ENCODE measurements at places on chromosomes 6 and 20.
A peak's percentile ranks its signal among the peaks of the same experiment; 100 is the strongest.

- no peak for DNase-seq
Measured at GRCh38 chr20:4966826-4967751, 34.2 kb downstream of the SLC23A2 start.

DNA sequence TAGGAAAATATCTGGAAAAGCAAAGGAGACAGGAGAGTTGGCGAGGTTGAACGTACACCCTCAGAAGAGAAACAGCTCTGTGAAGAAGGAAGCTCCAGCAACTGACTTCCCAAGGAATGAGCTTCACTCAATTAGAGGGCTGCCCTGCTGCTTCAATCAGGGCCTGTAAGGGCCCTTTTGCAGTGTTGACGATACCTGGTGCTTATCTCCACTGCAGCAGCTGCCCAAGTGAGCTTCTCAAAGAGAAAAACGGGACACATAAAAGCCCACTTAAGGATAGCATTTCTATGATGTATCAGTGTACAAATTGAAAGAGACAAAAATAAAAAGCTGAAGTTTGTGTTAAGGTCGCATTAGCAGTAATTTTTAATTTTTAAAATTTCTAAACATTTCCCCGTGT is 16.4 kb downstream of the SEC63 start:
- no peak for DNase-seq

DNA sequence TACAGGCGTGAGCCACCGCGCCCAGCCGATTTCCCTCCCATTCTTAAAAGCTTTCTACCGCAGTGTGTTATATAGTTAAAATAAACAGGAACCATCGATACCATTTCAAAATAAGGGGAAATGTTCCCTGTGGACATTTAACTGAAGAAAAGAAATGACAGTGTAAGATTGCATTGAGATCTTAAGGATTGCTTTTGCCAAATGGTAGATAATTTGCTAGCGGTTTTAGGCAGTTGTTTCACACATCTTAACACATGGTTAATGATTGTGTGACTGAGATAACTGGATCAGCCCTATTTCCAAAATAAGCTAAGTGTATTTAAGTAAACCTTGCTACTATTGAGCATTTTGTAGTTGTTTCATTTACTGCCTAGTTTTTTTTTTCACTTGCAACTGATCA is 15.6 kb downstream of the STX16 start:
- DNase-seq, result no peak

- no peak for DNase-seq
Measured at GRCh38 chr6:157647261-157647915, 175.7 kb upstream of the SNX9 start.

DNA sequence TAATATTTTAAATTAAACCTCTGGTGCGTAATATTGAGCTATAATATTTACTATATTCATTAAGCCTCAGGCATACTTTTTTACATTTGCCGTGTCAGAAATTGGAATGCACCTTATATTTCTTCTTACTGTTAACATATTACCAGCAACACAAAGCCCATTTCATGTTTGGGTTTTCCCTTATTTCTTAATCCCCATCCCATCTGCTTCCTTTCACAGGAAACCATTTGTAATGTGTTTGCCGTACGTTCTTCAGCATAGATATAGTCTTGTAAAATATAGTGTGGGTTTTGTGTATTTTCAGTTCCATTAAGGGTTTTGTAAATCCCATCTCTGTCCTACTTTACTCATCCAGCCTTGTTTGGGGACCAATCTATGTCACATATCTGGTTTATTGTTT is 6.5 kb downstream of the EYS start:
- DNase-seq, result no peak

DNA sequence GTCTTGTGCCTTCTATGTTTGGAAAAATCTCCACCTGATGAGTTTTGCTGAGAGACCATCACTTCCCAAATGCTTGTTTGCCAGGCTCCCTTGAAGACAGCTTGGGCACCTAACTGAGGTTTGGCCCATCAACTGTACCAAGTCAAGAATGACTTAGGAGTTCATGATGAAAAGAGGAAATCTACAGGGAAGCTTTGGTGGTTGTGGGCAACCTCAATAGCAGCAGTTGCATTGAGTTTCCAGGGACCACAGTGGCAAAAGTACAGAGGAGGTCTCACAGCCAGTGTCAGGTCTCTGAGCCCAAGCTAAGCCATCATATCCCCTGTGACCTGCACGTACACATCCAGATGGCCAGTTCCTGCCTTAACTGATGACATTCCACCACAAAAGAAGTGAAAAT is 49.7 kb upstream of the PHACTR1 start:
- no peak for DNase-seq

GRCh38 chr20:41318271-41318649 is 729 bp upstream of the ZHX3 start:
- DNase-seq, result no peak

- DNase-seq, result no peak
Measured at GRCh38 chr20:21323640-21324039, 20.5 kb downstream of the XRN2 start.

GRCh38 chr6:34301408-34301807 is 52.6 kb upstream of the SMIM29 start:
- DNase-seq, result no peak

- DNase-seq, result no peak
Measured at GRCh38 chr20:47843886-47844567, 58.7 kb upstream of the SULF2 start.

- no peak for DNase-seq
Measured at GRCh38 chr20:42093542-42094440, 475.6 kb upstream of the CHD6 start.

- DNase-seq, result no peak
Measured at GRCh38 chr6:150349546-150349945, 19.3 kb upstream of the IYD start.

GRCh38 chr6:167797011-167797471 is 29.7 kb upstream of the AFDN start:
- DNase-seq, result no peak

DNA sequence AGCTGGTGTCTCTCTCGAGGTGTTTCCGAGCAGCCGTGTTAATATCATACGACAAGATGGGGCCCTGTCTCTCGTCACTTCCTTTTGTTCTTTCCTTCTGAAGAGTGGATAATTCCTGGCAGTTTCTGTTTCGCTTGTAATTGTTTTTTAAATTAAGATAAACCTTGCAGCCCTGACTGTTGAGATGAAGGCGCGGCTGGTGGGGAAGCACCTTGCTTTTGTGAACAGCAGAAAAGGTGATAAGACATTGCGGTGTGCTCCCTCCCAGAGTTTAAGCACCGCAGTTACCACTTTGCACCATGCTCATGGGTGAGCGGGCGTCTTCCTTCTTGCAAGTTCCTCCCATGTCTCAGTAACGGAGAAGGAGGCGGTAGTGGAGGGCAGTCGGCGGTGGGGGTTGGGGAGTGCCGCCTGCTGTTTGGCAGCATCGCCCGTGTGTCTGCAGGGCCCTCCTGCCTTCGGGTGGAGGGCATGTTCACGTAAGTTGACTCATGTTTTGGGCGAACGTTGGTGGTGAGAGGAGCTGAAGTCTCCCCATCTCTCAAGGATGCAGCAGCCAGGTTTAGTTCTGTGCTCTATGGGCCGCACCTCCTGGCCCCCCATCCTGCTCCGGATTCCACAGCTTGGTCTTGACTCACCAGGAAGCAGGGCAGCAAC is 345.9 kb downstream of the TAF4 start:
- peak; percentile 32 for DNase-seq

DNA sequence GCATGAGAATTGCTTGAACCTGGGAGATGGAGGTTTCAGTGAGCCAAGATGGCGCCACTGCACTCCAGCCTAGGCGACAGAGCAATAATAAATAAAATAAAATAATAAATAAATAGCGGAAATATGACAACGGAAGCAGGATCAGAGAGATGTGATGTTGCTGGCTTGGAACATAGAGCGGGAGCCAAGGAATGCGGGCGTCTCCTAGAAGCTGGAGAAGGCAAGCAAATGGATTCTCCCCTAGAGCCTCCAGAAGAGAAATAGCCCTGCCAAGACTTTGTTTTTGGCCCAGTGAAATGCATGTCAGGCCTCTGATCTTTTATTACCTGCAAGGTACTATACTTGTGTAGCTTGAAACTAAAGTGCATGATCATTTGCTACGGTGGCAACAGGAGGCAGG is 12.4 kb downstream of the KIAA1755 start:
- no peak for DNase-seq

DNA sequence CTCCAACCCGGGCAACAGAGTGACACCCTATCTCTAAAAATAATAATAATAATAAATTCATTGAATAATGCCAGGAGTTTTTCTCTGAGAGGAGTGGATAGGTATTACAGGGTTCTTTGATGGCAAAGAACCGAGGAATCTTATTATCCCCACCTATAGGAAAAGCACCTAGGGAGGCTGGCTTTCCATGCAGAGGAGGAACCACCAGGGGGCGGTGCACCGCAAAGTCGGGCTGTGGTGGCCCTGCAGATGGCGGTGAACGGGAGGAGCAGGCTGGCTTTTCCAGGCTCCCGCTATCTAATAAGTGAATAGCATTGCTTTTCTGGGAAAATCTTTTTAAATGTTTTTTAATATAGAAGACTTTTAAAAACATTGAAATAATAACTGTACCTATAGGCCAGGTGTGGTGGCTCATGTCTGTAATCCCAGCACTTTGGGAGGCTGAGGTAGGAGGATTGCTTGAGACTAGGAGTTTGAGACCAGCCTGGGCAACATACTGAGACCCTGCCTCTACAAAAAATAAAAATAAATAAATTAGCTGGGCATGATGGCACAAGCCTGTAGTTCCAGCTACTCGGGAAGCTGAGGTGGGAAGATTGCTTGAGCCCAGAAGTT is 864.2 kb downstream of the KIF16B start:
- DNase-seq, result peak; percentile 4

- DNase-seq, result no peak
Measured at GRCh38 chr20:41956338-41957074, 338.3 kb upstream of the CHD6 start.

DNA sequence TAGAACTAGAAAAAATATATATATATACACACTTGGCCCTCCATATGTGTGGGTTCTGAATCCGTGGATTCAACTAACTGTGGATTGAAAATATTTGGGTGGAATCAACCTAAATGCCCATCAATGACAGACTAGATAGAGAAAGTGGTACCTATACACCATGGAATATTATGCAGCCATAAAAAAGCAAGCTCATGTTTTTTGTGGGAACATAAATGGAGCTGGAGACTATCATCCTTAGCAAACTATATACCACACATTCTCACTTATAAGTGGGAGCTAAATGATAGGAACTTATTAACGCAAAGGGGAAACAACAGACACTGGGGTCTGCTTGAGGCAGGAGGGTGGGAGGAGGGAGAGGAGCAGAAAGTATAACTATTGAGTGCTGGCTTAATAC is 28.0 kb downstream of the OR2A4 start:
- no peak for DNase-seq

GRCh38 chr6:125658759-125659431 is 90.5 kb upstream of the HEY2 start:
- no peak for DNase-seq

- DNase-seq, result no peak
Measured at GRCh38 chr6:163958646-163959045, 544.1 kb downstream of the QKI start.

DNA sequence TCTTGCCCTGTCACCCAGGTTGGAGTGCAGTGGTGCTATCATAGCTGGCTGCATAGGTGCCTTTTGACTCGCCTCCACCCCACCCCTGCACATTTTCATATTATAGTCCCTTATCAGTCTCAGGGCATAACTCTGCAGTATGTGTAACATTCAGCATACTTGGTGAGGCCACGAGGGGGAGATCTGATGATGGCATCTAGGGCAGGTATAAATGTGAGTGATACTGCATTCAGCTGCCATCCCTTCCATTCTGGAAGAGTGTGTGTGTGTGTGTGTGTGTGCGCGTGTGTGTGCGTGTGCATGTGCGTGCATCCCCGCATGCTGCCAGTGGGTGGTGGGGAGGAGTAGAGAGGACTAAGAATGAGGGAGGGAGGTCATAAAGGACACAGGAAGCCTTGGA is 81.4 kb downstream of the JARID2 start:
- DNase-seq, result peak; percentile 17

- no peak for DNase-seq
Measured at GRCh38 chr6:159117046-159117445, 52.2 kb upstream of the FNDC1 start.

DNA sequence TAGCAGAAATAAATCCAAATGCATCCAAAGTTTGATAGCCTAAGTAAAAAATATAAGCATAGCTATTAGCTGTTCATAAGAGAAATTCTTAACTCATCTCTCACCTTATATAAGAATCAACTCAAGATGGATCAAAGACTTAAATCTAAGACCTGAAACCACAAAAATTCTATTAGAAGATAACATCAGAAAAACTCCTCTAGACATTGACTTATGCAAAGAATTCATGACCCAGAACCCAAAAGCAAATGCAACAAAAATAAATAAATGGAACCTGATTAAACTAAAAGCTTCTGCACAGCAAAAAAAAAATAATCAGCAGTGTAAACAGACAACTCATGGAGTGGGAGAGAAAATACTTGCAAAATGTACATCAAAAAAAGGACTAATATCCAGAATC is 184.3 kb downstream of the TFAP2A start:
- no peak for DNase-seq

- DNase-seq, result no peak
Measured at GRCh38 chr20:7596541-7596940, 343.7 kb downstream of the HAO1 start.

GRCh38 chr6:499617-500016 is 108.1 kb downstream of the IRF4 start:
- no peak for DNase-seq

DNA sequence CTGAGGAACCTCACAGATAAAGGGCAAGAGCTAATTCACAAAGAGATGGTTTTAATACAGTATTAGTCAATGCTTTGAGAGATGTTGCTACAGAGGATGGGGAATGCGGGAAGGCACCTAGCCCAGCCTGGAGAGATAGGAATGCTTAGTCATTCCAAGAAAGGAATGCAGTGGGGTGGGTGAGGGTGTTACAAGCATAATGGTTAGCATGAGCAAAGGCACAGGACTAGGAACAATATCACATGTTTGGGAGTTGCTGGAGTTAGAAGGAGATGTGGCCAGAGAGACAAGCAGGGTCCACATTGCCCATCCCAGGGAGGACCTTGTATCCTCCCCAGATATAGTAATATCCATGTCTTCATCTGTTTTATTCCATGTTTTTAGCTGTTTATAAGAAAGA is 107.0 kb upstream of the OGFRL1 start:
- DNase-seq, result no peak

DNA sequence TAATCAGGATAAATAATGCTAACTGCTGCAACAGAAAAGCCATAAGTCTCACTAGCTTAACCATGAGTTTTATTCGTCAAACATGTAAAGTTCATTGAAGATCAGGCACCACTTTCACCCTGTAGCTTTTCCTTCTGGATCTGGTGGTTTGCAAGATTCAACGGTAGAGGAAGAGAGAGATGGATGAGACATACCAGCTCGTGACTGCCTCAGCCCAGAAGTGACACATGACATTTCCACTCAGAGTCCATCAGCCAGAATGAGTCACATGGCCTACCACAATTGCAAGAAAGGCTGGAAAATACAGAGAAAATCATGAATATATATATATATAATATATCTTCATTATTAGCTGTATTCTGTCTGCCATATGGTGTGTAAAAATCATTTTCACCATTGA is 29.0 kb downstream of the SPTLC3 start:
- DNase-seq, result no peak

DNA sequence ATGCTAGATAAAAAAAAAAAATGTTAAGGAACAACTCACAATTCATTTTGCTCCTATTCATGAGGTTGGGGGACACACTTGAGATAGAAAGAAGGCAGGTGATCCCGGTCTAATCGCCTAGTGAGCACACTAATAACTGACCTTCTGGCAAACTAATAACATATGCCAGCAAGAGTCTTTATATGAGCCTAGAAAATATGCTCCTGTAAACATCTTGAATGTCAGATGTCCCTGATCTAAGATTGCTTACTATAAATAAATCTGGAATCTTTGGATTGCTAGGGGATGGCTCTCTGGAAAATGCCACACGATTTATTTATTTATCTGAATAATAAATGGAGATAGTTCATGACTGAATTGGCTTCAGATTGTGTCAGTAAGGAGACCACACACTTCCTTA is 821.9 kb downstream of the GRIK2 start:
- DNase-seq, result no peak
